ENCODE measurements at places on chromosomes 1 and 21. TPM values are rescaled to one million over a fixed set of nuclear protein-coding genes. Genes with fewer than 3 reads are reported as not detected.

- DNase-seq = no peak
Measured at GRCh38 chr21:38712071-38712470, 93.7 kb upstream of the ETS2 start.

DNA sequence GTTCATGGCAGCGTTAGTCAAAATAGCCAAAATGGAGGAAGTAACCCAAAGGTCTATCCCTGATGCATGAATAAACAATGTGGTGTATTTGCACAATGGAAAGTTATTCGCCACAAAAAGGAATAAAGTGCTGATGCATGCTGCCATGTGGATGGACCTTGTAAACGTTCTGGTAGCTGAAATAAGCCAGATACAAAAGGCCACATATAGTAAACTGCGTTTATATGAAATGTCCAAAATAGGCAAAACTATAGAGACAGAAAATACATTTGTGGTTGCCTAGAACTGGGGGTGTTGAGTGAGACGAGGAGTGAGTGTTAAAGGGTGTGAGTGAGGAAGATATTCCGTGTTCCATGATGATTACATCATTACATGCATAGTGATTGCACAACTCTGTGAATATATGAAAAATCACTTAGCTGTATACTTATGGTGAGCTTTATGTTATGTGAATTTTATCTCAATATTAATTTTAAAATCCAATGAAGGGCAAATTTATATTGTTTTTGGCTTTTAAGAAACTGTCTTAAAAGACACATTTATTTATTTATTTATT lies 321.3 kb downstream of the KIF26B start:
- DNase-seq = no peak

GRCh38 chr1:10022656-10023055 lies 10.1 kb upstream of the UBE4B start:
- no peak for DNase-seq

PADI2 gene
- 2.7 TPM for polyA plus RNA-seq

PRAMEF11 gene
- not detected for polyA plus RNA-seq

PPIAL4G gene
- 0.13 TPM for polyA plus RNA-seq

GRCh38 chr1:45566722-45567121 lies 16.1 kb downstream of the AKR1A1 start:
- no peak for DNase-seq

SLC6A17 gene
- 0.70 TPM for polyA plus RNA-seq

DNA sequence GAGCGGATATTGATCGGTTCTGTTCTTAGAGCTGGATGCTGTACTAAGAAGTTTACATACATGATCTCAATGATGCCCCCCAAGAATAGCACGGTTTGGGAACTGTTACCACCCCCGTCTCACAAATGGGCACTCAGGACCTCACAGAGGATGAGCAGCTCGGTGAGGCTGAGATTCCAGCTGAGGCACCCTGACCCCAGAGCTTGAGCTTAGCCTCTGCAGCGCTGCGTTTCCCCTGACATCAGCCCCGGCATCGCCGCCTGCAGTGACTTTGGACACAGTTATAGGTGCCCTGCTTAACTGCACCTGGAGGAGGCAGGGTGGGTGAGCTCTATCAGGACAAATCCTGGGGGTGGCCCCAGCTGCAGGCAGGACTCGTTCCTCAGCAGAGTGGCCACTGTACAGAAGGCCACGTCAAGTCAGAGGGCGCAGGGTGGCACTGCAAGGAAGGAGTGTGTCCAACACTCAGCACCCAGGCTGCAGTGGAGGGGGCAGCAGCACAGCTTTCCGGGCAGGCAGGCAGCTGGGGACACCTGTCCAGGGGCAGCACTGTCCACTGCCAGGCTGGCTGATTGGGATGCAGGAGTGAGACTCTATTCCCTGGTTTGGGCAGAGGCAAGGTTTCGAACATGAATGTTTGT lies 65.8 kb upstream of the ABCG1 start:
- no peak for DNase-seq

C1QC gene
- 8.8 TPM for polyA plus RNA-seq

DNA sequence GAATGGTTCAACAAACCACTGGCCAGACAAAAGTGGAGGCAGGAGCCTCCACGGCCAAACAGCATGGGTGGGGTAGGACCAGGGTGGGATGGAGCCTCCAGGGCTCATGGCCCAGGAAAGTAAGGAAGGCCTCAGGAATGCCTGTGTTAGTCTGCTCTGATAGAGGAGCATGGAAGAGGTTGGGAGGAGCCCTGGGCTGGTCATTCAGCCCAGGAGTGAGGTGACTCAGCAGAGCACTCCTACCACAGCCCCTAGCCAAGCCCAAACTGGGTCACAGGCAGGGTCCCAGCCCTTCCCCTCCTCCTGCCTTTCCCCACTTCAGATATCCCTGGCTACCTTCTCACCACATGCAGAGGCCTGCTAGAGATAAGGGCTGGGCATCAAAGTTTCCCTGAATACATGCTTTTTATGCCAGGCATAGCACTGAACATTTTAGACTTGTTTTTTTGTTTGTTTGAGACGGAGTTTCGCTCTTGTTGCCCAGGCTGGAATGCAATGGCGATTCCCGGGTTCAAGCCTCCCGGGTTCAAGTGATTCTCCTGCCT lies 3.1 kb upstream of the SHISA4 start:
- DNase-seq = no peak

GRCh38 chr1:38533772-38534472 lies 325.6 kb downstream of the RRAGC start:
- no peak for DNase-seq

GRCh38 chr1:216914974-216915373 lies 191.7 kb upstream of the ESRRG start:
- DNase-seq = no peak
